ENCODE measurements at places on chromosomes 11 and 22.
A peak's percentile ranks its signal among the peaks of the same experiment; 100 is the strongest.

- no peak for DNase-seq
These were observed 708.1 kb downstream of the BRD1 start for GRCh38 chr22:49119551-49119952.

- DNase-seq = no peak
These were observed 278.8 kb downstream of the TMEM135 start for GRCh38 chr11:87316491-87316890.

- DNase-seq = peak; percentile 0
These were observed 80.4 kb upstream of the KCNQ1OT1 start for GRCh38 chr11:2779981-2780849.

GRCh38 chr11:113464416-113464815, 10.8 kb downstream of the DRD2 start:
- no peak for DNase-seq

- DNase-seq = peak; percentile 15
These were observed 637 bp downstream of the DRD2 start for GRCh38 chr11:113474362-113475159.

- peak; percentile 32 for DNase-seq
These were observed 838 bp downstream of the BCL9L start for GRCh38 chr11:118924591-118925585.

DNA sequence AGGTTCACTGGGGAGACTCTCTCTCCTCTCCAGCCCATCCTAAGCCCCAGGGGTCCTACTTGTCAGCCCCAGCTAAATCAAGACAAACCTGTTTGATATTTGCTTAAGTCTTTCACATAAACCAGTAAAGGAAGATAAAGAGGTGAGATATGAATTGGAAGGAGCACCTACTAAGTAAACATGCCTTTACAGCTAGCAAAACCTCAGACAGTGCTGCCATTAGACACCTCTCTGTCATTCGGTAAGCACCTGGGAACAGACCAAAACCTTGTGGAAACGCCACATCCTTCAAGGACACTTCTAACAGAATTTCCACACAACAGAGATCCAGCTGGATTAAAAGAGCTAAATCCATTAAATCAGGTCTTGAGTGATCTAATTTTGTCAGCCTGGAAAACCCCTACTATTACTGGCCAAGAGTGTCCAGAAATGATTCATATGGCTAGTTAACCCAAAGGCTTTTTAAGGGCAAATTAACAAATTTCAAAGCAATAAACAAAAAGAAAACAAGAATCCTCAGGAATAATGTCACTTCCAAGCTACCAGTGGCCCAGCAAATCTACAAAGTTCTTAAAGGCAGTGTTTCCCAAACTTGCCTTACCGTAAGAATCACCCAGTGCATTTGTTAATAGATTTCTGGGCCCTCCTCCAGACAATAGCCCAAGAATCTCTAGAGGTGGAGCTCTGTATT, 2.4 kb downstream of the VPS37C start:
- DNase-seq = no peak

DNA sequence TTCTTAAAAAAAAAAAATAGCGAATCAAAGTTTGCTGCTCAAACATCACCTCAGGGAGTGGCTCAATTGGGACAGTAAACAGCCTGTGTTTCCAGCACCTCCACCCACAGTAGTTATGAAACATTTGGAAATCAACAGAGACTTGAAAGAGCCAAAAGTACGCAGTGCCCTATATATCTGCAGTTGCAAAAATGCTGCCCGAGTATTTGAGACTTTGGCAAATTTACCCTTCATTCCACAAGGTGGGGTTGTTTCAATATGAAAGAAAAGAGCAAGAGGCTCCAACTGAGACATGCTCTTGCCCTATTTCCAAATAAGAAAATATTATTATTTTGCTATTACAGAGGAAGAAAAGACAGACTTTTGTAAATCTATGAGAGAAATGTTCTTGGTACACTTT, 851.1 kb upstream of the RAG2 start:
- DNase-seq = no peak

- no peak for DNase-seq
These were observed 186.7 kb downstream of the CADM1 start for GRCh38 chr11:115317277-115318185.

- no peak for DNase-seq
These were observed 17.1 kb upstream of the C11orf96 start for GRCh38 chr11:43925063-43925931.

- DNase-seq = no peak
These were observed 51.3 kb upstream of the NNMT start for GRCh38 chr11:114244726-114245394.

GRCh38 chr11:96306600-96306932, 36.4 kb downstream of the MAML2 start:
- DNase-seq = no peak

- no peak for DNase-seq
These were observed 107.4 kb downstream of the ZBTB16 start for GRCh38 chr11:114166897-114167323.

- no peak for DNase-seq
These were observed 5.4 kb downstream of the TBC1D10C start for GRCh38 chr11:67409261-67409666.

GRCh38 chr22:36589856-36590255, 60.9 kb upstream of the EIF3D start:
- no peak for DNase-seq

- no peak for DNase-seq
These were observed 57.9 kb downstream of the NOX4 start for GRCh38 chr11:89433278-89433677.

- peak; percentile 26 for DNase-seq
These were observed 2.4 kb downstream of the PIM3 start for GRCh38 chr22:49962751-49963646.

GRCh38 chr22:47836957-47837356, 1074.5 kb downstream of the TBC1D22A start:
- no peak for DNase-seq

- DNase-seq = no peak
These were observed 378.9 kb upstream of the ANO3 start for GRCh38 chr11:25953006-25953405.

DNA sequence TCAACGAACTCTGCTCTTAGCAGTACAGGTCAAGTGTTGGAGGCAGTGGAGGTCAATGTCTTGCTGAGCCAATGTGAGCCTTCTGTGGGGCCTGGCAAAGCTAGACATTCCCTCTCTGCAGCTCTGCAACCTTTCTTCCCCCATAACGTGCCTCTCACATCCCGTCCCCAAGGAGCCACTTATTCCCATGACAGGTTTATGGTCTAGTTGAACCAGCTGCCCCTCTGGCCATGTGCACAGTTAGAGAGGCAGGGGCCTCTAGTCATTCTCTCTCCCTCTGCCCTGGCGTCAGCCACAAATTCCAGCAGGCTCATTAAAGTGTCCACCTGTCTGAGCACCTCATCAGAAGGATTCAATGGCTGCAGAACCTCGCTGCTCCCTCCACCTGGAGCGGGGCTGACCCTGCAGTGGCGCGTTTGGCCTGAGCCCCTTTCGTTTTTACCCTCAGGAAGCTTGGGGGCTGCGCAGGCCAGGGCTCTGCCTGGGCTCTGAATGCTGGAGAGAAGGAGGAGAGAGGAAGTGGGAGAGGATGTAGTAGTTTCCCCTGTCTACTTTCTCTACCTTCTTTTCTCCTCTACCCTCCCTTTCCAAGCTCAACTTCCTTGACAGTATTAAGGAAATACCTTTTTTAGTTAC, 302.1 kb upstream of the B3GAT1 start:
- DNase-seq = no peak

- DNase-seq = no peak
These were observed 131.2 kb downstream of the BUD13 start for GRCh38 chr11:116641561-116642045.

DNA sequence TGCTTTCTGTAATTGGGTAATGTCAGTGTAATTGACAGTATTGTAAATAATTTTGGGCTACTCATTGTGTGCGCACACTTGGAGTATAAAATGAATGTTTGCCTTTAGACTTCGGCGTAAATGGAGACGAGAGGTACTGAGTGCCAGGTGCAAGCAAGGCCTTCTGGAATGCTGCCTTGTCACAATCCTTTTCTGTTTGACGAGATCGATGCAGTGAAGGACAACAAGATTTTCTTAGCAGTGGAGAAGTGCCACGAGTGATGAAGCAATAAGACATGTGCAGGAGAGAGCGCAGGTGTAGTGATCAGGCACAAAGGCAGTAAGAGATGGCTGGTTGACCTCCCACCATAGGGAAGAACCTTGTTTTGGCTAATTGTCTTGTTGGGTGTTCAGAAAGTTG, 67.5 kb downstream of the DDX10 start:
- DNase-seq = no peak

DNA sequence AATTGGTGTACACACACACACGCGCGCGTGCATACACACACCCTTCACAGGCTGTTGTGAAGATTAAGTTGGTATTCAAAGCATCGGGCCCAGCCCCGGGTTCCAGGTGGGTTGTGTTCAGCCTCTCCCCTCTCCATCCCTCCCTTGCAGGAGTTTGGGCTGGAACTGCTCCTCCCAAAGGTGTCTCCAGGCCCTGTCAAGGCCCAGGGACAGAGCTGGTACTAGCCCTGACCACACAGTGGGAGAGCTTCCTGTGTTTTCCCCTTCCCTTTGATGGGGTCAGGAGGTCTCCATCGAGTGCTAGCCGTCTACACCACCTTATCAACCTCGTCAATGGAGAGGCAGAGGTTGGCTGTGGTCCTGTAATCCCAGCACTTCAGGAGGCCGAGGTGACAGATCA, 36.5 kb upstream of the CSNK1E start:
- no peak for DNase-seq

- DNase-seq = no peak
These were observed 1293.4 kb downstream of the TBC1D22A start for GRCh38 chr22:48055827-48056226.

DNA sequence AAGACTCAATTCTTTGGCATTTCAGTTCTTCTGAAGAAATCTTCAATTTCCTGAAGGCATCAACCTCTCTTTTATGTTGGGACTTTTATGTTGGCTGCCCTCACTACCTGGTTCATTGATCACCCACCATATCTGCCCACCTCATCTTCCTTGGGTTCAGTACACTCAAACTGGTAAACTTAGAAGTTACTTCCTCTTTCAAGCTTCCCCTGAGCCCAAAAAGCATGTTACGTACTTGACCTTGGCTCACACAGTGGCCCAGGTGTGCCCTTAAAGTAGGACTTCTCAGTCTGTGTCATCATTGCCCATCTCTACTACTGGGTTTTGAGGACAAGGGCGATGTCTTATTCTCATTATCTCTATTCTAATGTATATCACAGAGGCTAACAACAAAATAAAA, 86.1 kb downstream of the GRIA4 start:
- DNase-seq = no peak

GRCh38 chr11:46617972-46618314, 590 bp downstream of the ATG13 start:
- no peak for DNase-seq

Data from stimulated activated CD4-positive, alpha-beta T cell treated with anti-CD3 and anti-CD28 coated beads, Interleukin-4, amount 100 ng/mL, for 4 hours (primary cell).